ENCODE measurements at places on chromosomes 5 and 9. TPM values are rescaled to one million over a fixed set of nuclear protein-coding genes. Genes with fewer than 3 reads are reported as not detected.

GRCh38 chr9:76433836-76434235, 25.1 kb upstream of the GCNT1 start:
- DNase-seq = no peak

- no peak for DNase-seq
These were observed 2.4 kb downstream of the SYK start for GRCh38 chr9:90803860-90804593.

- no peak for DNase-seq
These were observed 268.4 kb downstream of the PLK2 start for GRCh38 chr5:58191443-58191842.

DNA sequence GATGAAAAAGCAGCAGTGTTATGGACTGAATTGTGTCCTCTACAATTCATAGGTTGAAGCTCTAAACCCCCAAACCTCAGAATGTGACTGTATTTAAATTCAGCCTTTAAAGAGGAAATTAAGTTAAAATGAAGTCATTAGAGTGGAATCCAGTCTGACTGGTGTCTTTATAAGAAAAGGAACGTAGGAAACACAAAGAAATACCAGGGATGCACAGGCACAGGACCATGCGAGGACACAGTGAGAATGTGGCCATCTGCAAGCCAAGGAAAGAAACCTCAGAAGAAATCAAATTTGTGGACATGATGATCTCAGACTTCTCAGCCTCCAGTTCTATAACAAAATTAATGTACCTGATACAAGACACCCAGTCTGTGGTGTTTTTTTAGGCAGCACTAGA, 971.2 kb upstream of the CDH9 start:
- DNase-seq = no peak

GRCh38 chr5:68007451-68007850, 208.1 kb upstream of the PIK3R1 start:
- no peak for DNase-seq

- no peak for DNase-seq
These were observed 47.0 kb upstream of the SHC3 start for GRCh38 chr9:89225587-89225986.

- no peak for DNase-seq
These were observed 325.8 kb downstream of the TMEM38B start for GRCh38 chr9:106020186-106020585.

DNA sequence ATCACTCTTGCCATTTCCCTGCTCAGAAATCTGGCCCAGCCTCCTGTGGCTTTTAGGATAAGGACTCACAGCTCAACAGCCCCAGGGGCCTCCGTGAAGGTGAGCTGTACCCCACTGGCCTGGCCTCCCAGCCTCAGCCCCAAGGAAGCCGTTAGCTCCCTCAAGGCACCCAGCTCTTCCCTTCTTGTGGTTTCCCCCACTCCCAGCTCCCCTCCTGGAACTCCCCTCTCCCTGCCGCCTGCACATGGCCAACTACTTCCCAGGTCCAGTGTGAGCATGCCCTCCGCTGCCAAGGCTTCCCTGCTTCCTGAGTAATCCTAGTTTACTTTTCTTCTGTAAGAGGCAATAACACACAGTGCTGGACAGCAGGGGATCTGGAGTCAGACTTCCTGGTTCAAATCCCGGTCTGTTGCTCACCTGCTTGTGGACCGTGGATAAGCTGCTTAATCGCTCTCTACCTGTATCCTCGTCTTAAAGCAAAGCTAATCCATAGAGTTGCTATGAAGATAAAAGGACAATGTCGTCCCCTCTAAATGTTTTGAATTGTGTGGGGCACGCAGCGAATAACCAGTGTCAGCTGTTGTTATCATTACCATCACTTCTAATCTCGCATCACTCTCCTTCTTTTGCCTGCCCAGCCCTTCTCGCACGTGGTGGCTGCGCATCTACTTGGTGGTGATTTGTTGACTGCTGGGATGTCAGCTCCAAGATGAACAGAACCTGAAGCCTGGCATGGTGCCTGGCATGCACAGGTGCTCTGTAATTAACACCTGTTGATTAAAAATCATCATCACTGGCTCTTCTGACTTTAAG, 86.6 kb downstream of the C5orf15 start:
- DNase-seq = no peak

- no peak for DNase-seq
These were observed 484.6 kb downstream of the SPATA31A7 start for GRCh38 chr9:61674465-61674864.

GRCh38 chr5:113507601-113508000, 5.9 kb upstream of the YTHDC2 start:
- no peak for DNase-seq

GRCh38 chr5:154394307-154394706, 51.5 kb upstream of the SAP30L start:
- DNase-seq = no peak

DNA sequence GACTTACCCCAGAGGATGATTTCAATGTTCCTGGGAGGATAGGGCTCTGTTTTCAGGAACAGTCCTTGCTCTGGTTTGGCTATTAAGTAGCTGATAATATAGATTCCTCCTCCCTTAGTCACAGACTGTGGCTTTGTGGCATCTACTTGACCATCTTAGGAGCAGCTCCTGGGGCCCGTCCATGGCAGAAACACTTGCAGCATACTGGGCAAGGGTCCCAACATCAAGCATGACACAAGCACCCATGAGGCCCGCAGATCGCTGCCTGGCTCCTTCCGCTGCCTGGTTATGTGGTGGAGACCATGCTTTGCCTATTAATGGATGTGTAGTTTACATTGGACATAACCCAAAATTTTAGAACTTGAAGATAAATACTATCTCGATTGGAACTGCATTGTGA, 170.1 kb downstream of the ICE1 start:
- no peak for DNase-seq

- DNase-seq = no peak
These were observed 1012.3 kb downstream of the CDH9 start for GRCh38 chr5:26026044-26026443.

DNA sequence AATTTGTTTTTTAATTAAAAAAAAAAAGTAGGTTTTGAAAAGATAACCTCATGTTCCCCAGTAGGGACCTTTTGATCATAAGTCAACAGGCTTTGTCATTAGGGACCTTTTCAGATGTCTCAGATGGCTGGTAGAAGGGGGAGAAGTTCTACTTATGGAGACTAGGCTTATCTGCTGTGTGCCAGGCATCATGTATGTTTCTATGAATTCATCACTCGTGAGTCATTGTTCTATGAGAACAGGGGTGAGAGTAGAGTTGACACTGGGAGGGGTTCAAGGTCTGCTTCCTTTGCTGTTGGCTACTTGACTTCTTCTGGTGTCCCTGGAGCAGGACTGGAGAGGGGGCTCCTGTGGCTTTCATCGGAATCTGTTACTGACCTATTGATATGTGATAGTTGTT, 138.8 kb downstream of the KDM4C start:
- DNase-seq = no peak

DNA sequence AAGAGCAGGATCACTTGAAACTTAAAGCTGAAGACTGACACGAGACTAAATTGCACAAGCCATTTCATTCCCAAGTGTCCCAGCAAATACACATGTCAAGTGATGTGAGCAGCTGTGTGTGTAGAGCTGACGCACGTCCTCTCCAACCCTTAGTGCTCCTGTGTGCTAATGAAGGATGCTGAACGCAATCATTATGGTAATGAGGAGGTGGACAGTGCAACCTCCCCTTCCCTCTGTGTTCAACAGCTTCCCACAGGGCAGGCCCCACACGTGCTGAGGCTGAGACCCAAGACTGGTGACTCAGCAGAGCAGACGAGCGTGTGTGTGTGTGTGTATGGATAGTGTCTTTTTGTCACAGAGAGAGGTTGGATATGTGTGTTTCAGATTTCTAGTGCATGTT, 702.1 kb downstream of the SEMA5A start:
- DNase-seq = peak; percentile 67

Gene FCN2
- total RNA-seq = not detected

Gene IL7R
- 1.6 TPM for total RNA-seq

Gene BTNL3
- total RNA-seq = not detected

Gene FKTN
- 4.1 TPM for total RNA-seq

Gene PTGES
- total RNA-seq = 0.67 TPM

Gene C9orf153
- not detected for total RNA-seq

Gene PCDHB14
- 0.48 TPM for total RNA-seq

Gene GHR
- 31.4 TPM for total RNA-seq

Gene SLC1A1
- total RNA-seq = 1.2 TPM

Gene RELL2
- 0.66 TPM for total RNA-seq

Gene SUSD3
- total RNA-seq = 0.54 TPM

Gene GABRA6
- total RNA-seq = not detected

Gene HSD17B4
- 133 TPM for total RNA-seq
